ENCODE measurements at places on chromosomes 6 and 20.

GRCh38 chr6:27296106-27296783 is 15.8 kb downstream of the POM121L2 start:
- no peak for DNase-seq

GRCh38 chr20:36861875-36862801 is 13.8 kb upstream of the TLDC2 start:
- DNase-seq: no peak

DNA sequence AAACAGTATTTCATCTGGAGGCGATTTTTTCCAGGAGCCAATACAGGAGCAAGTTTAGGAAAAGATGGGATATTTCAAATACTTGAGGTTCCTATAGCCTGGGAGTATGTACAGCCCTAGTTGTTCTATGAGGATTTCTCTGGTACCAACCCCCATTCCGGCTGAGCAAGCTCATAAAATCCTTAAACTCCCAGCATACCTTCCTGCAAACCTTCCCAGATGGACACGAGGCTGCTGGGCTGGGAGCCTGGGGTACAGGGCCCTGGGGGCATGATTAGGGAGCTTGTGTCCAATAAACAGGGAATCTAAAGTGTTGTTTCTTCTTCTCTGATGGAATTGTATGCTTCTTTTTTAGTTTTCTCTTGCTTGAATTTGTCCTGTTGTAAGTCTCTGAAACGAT is 1.5 kb downstream of the PRRC2A start:
- no peak for DNase-seq

GRCh38 chr6:27753668-27754407 is 158.4 kb downstream of the OR2B2 start:
- peak; percentile 43 for DNase-seq

DNA sequence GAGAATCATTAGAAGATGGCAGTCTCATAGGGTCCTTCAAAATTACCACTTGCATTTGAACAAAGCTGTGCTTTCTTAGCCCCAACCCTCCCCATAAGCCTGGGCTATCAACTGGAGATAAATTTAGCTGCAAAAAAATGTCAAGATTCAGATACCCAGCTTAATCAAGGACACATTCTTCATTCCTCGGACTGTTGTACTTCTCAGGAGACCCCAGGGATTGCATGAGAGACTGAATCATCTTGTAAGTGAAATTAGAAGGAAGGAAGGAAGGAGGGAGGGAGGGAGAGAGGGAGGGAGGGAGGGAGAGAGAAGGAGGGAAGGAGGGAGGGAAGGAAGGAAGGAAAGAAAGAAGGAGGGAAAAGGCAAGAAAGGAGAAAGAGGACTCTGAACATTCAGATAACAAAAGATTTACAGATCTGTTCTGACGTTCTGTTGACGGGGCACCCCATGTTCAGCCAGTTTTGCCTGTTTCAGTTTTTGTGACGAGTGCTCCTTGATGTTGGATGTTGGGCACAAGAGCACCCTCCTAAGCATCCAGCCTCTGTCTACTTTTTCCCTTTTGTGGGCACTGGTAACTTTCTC is 498.7 kb downstream of the PREX1 start:
- DNase-seq: no peak

DNA sequence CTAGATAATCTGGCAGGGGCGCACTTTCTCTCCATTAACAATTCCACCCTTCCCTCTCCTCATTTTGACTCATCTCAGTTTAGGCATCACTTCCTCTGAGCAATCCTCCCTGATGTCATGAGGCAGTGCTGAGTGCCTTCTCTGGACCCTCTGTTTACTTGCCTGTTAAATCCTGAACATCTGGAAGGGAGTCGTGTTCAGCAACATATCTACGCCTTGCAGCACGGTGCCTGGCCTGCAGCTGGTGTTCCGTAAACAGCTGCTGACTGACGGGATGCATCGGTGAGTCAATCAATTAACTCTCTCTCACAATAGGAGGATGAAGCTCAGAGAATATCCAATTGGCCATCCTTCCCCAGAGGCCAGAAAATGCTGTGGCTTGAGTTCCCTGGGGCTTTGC is 613.5 kb downstream of the PTPRT start:
- DNase-seq: no peak

- no peak for DNase-seq
Observed at GRCh38 chr6:100925749-100926148, 44.6 kb upstream of the ASCC3 start.

GRCh38 chr6:45759472-45759810 is 256.2 kb downstream of the CLIC5 start:
- no peak for DNase-seq

DNA sequence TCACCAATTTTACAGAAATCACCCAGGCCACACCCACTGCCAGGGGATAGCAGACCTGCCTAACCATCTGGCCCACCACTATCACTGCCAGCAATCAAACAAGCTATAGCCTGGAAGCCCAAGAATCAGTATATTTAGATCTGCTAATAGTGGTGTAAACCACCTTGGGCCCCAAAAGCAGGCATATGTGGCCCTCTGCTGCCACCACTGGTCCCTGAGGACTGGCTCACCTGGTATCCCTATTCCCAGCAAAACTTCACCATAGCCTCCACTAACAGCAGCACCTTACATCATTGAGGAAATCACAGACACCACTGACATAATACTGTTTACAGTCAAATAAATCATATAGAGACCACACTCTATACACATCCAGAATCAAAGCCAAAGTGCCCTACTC is 880.4 kb upstream of the MAN1A1 start:
- no peak for DNase-seq

DNA sequence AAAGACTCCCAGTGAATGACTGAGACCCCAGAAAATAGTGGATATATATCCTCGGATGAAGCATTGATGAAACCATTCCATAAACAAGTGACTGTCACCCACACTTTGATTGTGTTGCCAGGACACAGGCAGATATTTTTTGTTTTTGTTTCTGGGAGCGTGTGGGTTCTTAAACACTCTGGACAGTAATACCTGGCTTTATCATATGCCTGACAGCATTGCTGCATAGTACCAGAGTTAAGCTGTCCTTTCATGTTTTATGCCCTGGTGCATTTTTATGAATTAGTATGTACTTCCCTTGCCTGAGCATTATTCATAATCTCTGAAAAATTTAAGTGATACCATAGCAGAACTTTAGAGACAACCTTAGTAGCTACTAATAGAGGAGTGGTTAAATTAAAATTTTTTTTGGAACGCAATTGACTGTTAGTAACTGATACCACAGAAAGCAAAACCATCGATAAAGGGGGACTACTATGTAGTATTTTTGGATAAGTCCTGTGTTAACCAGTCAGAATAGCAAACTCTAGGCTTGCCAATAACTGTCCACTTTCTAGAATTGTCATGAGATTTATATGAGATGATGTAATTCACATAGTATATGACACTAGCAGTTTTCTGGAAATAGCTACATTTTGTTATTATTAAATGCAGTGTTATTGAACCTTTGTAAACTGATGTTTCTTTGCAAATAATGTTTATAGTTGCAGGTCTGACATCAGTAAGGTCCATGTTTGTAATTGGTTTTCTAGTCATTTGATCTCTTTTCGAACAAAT is 30.4 kb downstream of the SENP6 start:
- no peak for DNase-seq

GRCh38 chr6:96836631-96837080 is 621 bp downstream of the GPR63 start:
- DNase-seq: no peak

- DNase-seq: no peak
Observed at GRCh38 chr6:498795-499231, 107.3 kb downstream of the IRF4 start.

DNA sequence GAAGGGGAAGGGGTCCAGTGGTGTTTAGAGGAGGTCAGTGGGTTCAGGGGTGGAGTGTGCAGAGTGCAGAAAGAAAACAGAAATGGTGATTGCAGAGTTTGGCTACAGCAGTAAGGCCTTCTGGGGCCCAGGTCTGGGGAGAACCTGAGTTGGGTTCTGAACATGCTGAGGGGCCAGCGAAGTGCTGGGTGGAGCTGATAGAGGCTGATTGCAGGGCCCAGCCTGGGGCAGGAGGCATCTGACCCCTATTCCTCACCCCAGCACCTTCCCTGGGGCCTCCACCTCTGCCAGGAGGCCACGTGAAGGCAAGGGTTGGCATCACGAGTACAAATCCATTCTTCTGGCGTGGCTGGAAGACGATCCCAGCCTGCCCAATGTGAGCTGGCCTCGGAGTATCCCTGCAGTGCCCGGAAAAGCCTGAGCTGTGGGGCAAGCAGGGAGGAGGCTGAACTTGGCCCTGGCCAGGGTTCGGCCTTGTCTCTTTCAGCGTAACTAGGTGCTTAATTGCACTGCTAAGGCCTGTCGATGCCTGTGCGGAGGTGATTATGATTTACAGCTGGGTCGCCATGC is 35.3 kb downstream of the VSTM2L start:
- DNase-seq: no peak

GRCh38 chr6:111068109-111068865 is 19.0 kb upstream of the SLC16A10 start:
- no peak for DNase-seq

DNA sequence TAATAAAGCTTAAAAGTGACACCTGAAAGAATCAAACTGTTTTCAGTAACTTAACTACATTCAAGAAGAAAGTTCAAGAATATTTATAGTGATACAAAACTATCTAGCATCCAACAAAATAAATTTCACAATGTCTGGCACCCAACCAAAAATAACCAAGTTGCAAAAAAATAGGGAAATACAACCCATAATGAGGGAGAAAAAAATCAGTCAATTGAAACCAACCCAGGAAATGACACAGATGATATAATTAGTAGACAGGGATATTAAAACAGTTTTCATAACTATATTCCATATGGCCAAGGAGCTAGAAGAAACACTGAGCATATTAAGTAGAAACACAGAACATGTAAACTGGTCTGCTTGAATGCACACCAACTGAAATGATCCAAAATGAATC is 120.2 kb upstream of the BEND3 start:
- DNase-seq: no peak

GRCh38 chr6:56890683-56891429 is 64.1 kb upstream of the BEND6 start:
- no peak for DNase-seq

DNA sequence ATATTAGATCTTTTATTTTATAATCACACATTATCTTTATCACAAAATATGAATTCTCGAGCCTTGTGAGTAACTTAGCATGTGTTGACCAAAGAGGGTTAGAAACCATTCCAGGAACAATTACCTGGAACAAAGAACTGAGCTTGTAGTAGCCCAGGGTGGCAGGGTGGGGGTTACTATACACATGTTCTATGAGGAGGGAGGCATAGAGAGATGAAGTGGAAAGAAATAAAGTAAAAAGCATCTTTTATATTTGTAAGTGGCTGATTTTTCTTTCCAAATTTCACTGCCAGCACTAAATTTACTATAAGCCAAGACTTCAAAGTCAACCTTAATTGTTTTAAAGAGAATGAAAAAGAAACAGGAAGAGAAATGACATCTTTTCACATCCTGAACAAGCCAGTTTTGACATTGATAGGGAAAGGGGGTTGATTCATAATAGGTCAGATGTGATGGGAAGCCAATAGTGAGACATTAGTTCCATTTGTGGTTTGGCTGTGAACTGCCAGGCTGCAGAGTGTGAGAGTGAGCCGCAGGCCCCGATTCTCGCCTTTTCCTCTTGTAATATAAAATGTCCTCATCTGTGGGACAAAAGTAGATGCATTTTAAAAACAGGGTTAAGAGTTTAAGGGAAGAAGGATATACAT is 52.7 kb upstream of the MYB start:
- no peak for DNase-seq

DNA sequence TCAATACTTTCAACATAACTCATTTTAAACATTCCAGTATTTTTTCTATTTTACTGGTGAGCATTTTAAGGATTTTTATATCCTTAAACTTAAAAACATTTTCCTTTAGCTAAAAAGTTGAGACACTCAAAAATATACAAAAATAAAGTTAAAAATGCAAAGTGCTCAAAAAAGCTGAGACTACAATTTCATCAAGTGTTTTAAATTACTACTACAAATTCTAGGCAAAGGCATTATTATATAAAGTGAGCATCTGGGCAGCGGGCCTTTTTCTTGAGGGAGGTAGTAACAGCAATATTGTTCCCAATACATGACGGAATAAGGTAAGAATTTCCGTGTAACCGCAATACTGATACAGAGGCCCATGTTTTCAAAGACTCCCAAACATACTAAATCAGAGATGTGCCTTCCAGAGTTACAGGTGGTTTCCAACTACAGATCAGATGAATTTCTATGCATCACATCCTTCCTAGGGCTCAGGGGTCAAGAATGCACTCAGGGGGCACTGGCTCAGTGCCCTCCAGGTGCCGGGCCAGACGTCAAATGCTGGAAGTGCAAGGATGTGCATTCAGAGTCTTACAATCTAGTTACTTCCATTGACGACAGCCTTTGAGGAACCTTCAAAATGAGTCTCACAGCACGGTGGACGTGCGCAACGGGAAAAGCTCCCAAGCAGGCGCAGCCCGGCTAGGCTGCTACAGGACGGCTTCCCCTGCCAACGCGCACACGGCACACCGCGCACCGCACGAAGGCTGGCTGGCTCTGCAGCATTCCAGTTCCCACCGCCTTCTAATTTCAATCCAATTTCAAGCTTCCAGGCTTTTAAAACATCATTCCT is 1.7 kb downstream of the PHF10 start:
- DNase-seq: no peak

- DNase-seq: no peak
Observed at GRCh38 chr20:2283706-2284423, 11.9 kb upstream of the TGM3 start.

Measured in NCI-H1048 (cell line).